GM23248 (cell line): ENCODE measurements at places on chromosomes 6 and 20.
A peak's percentile ranks its signal among the peaks of the same experiment; 100 is the strongest.

GRCh38 chr6:10351791-10352190 lies 63.1 kb downstream of the TFAP2A start:
- DNase-seq: peak; percentile 14

DNA sequence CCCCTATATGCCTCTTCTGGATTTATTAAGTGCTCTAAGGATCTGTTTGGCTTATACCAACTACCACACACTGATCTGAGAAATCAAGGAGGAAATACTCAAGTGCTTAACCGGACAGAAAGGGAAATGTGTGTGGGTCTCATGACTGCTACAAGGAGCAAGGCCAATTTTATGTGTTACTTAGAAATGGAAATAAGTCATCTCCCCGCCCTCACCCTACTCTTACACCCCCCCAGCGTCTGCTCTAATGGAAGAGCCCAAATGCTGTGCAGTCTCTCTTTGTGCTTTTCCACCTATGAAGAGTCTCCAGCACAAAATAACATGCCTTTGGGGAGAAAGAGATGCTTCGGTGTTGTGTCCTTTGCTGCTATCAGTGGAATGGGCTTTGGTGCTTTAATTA lies 428.8 kb upstream of the ARID1B start:
- DNase-seq: no peak

- DNase-seq: no peak
Observed at GRCh38 chr6:106372838-106373501, 12.5 kb downstream of the CRYBG1 start.

DNA sequence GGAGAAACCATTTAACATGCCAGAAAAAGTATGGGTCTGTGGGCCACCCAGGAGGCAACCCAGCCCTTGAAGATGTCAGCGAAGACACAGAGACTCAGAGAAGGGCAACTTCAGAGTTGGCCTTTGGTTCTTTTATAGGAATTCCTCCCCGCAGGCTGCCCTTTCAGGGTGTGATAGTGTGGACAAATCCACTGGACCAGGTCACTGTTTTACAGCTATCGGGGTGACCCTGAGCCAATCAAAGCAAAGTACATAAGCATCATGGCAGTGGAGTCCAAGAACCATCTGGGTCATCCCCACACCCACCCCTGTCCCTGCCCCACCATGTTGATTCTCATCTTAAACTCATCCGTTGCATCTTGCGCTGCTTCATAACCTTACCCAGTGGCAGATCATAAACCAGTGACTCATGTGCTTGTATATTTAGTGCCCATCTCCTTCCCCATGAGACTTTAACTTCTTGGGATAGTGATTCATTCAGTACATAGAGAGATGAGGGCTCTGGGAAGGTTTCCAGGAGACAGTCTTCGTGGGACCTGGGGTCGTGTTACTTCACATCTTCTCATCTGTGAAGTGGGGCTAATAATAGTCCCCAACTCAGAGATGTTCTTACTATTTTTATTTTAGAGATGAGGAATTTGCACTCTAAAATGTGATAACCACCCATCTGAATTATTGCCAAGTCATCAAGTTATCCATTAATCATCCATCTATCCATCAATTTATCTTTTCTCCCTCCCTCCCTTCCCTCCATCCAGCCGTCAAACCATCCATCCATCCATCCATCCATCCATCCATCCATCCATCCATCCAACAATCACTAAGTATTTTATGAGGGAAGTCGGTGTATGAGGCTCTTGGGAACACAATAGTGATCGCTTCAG lies 51.0 kb downstream of the EDN3 start:
- DNase-seq: no peak

GRCh38 chr20:58870293-58871014 lies 17.9 kb downstream of the GNAS start:
- DNase-seq: peak; percentile 71

- peak; percentile 99 for DNase-seq
Observed at GRCh38 chr20:56439771-56440291, 27.8 kb downstream of the CASS4 start.

DNA sequence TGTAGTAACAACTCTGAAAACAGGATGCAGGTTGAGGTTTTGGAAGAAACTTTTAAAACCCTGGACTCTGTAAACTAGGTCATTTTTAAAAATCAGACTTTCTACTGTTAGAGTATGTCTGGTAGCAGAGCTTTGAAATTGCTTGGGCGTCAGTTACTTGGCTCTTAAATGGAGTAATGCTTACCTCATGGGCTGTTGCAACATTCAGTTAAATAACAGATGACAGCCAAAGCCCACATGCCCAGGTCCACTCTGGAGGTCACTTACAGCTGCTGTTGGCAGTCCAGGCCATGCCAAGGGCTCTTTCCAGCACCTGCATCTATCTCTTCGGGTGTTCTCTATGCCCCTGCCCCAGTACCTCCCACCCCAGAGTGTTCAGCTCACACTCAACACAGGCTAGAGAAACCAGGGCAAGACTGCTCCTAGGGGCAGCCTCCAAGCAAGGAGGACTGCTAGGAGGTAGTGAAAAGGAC lies 96.4 kb downstream of the BANF2 start:
- DNase-seq: peak; percentile 89

DNA sequence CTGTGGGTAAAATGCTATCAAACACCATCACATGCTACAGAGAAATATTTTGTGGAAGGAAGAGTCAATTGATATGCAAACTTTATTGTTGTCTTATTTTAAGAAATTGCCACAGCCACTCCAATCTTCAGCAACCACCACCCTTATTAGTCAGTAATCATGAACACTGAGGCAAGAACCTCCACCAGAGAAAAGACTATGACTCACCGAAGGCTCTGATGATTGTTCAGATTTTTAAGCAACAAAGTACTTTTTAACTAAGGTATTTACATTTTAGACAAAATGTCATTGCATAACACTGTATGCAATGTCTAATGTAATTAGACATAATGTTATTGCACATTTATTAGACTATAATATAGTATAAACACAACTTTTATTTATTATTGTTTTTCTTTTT lies 26.2 kb upstream of the MMP24 start:
- peak; percentile 91 for DNase-seq

GRCh38 chr20:33007376-33008335 lies at the start of gene BPIFB2:
BPIFB2 (plus strand) TSS chr20:33007704; CDS start chr20:33008575, 871 bp downstream.
- DNase-seq: no peak

GRCh38 chr6:113308266-113308665 lies 548.9 kb upstream of the MARCKS start:
- DNase-seq: no peak

DNA sequence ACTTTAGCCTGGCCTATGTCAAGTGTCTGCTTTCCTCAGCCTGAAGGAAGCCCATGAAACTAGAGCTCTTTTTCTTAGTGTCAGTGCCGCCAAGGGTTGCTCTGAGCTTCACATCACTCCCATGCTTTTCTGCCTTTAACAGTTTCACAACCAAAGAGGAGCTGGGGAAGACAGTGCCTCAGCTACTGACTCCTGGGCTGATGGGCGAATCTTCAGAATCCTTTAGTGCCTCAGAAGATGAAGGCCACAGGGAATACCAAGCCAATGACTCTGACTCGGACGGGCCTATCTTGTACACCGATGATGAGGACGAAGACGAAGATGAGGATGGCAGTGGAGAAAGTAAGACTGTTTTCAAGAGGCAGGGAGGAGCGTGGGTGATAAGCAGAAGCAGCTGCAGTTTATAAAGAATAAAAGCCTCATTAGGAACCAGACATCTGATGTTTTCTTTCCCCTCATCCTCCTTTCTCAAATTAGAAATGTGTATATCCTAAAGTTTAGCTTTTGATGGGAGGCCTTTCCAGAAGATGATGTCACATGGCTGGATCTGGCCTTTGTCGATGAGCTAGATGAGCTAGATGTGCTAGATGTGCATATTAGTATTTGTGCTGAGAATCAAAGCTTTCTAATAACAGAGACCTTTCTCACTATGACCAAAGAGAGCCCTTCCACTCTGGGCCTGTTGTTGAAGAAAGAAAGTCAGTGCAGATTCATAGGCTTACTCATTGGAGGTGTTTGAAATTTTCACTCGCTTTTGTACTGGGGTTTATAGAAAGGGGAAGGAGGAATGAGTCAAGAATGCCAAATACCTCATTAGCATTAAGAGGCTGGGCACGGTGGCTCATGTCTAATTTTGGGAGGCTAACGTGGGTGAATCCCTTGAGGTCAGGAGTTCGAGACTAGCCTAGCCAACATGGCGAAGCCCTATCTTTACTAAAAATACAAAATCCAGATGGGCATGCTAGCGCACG lies 70.7 kb upstream of the LTV1 start:
- peak; percentile 76 for DNase-seq

GRCh38 chr6:5389086-5389745 lies 127.9 kb downstream of the FARS2 start:
- peak; percentile 38 for DNase-seq

DNA sequence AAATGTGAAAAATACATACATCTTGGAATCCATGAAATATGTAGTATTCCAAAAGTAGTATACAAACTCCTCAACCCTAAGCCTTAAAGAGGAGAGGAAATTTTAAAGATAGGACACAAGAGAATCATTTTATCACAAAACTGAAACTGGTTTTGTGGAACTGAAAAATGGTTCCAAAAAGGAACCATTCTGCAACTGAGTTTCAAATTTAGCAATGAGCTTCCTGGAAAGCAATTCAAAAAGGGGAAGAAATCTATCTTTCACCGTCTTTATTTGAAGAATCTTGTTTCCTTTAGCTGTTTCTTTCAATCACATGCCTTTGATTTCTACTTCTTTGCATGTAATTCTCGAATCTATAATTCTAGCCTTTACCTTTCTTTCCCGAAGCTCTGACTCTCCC lies 32.2 kb upstream of the LAMP5 start:
- no peak for DNase-seq
